ENCODE measurements at places on chromosomes 1 and 21.

DNA sequence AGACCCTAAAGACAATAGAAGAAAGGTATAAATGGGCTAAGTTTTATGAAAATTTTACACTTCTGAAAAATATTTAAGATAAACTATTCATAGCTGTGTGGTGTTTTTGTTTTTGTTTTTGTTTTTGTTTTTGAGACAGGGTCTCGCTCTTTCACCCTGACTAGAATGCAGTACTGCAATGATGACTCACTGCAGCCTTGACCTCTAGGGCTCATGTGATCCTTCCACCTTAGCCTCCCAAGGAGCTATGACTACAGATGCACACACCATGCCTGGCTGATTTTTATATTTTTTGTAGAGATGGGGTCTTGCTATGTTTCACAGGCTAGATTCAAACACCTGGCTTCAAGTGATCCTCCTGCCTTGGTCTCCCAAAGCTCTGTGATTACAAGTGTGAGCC is 66.6 kb downstream of the PUM1 start:
- no peak for DNase-seq

DNA sequence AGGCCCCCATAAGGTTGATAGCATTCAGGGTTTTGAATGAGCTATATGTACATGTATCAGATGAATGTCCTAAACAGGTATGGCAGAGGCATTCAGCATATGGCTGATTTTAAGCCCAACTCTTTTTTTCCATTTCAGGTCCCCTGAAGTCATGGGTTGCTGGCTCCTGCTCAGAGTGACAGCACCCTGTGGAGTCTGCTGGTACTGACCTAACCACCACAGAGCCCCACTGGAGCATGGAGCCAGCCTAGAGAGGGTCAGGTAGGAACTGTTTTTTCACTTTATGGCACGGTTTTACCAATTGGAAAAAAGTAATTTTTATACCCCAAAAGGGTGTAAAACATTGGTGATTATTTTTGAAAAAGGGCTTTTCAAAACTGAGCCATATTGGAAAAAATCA is 82.5 kb upstream of the MPC2 start:
- DNase-seq, result no peak

GRCh38 chr1:155210314-155211104 is 2.0 kb downstream of the MTX1 start:
- DNase-seq, result no peak

- DNase-seq, result no peak
Measured at GRCh38 chr1:151661751-151662150, 49.9 kb downstream of the SNX27 start.

DNA sequence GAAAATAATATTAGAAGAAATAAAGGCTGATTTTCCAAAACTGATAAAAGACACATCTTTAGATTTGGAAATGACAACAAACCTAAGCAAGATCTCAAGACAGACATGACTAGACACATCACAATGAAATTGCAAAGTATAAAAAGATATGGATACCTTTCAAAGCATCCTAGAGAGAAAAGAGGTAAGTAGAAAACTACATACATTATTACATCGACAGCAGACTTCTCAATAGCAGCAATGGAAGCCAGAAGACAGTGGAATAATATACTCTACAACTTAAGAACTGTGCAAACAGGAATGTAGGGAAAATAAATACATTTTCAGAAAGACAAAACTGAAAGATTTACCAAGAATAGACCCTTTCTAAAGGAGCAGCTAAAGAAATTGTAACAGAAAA is 50.2 kb downstream of the DENND1B start:
- no peak for DNase-seq

- no peak for DNase-seq
Measured at GRCh38 chr1:172679000-172679772, 20.3 kb downstream of the FASLG start.

GRCh38 chr1:165306543-165307434 is 49.7 kb downstream of the LMX1A start:
- DNase-seq, result no peak

- DNase-seq, result no peak
Measured at GRCh38 chr1:214008791-214009422, 21.1 kb downstream of the PROX1 start.

GRCh38 chr21:33403128-33403785 is at the start of gene IFNGR2:
TSS of gene IFNGR2 (plus strand) at chr21:33403413. CDS start at chr21:33403544, 131 bp downstream.
- no peak for DNase-seq

DNA sequence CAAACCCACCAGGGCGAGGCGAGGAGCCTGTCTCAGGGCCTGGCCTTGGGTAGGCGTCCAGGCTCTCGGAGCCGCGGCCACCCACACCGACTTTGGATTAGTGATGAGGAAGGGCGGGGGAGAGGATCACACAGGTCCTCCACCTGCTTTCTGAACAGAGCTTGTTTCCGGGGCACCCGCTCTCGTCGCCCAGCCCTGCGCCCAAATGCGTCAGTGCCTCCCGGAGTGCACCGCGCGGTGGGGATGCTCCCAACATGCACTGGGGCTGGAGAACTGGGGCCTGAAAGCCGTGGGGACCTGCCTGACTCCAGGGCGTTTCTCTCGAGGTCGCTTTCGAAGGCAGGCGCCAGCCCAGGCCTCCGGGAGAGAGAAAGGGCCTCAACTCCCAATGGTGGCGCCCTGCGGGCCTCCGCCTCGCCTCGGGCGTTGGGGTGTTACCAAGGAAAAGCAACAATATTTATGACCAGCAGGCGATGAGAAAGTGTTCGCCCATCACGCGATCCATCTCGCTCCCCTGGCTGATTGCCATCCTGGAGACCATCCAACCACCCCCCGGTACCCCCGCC is 8.9 kb upstream of the LHX8 start:
- no peak for DNase-seq

- DNase-seq, result no peak
Measured at GRCh38 chr1:10759413-10760200, 36.8 kb downstream of the CASZ1 start.

GRCh38 chr1:219472596-219472995 is 140.3 kb downstream of the ZC3H11B start:
- no peak for DNase-seq

DNA sequence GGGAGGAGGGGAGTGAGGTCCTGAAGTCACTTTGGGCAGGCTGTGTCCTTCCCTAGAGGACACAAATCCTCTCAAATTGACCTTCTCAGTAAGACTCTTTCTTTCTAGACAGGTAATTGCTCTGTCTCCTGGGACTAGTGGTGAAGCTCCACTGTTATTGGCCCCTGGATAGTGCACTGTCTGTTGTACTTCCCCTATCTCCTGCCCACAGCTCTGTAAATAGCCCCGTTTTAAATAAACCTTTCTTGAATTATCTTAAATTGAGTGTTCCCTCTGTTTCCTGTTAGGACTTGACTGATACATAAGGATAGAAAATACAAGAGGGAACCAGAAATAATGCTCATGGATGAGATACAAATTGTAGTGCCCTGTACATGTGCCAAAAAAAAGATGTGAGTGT is 229.5 kb upstream of the USP24 start:
- DNase-seq, result no peak

DNA sequence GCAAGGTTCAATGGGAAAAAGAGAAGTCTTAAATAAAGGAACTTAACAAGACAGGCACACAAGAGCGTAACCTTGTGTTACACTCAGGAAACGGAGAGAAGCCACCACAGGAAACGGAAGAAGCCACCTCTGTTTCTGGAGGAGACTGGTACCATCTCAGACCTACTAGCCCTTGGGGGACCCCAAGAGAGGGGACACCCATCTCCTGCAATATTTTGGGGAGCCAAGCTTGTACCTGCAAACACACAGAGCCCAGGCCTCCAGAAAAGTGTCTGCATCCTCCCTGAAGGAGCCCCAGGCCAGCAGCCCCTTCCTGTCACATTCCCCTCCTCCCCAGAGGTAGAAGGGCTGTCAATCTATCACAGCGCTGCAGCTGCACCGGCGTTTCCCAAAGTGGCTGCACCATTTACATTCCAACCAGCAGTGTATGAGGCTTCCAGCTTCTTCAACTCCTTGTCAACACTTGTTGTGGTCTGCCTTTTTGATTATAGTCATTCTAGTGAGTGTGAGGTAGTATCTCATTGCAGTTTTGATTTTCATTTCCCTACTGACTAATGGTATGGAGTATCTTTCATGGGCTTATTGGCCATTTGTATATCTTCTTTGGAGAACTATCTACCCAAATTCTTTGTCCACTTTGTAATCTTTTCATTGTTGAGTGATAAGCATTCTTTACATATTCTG is 23.0 kb upstream of the PADI1 start:
- no peak for DNase-seq
